HepG2 (cell line): ENCODE measurements at places on chromosomes 4 and X.
A peak's percentile ranks its signal among the peaks of the same experiment; 100 is the strongest.

DNA sequence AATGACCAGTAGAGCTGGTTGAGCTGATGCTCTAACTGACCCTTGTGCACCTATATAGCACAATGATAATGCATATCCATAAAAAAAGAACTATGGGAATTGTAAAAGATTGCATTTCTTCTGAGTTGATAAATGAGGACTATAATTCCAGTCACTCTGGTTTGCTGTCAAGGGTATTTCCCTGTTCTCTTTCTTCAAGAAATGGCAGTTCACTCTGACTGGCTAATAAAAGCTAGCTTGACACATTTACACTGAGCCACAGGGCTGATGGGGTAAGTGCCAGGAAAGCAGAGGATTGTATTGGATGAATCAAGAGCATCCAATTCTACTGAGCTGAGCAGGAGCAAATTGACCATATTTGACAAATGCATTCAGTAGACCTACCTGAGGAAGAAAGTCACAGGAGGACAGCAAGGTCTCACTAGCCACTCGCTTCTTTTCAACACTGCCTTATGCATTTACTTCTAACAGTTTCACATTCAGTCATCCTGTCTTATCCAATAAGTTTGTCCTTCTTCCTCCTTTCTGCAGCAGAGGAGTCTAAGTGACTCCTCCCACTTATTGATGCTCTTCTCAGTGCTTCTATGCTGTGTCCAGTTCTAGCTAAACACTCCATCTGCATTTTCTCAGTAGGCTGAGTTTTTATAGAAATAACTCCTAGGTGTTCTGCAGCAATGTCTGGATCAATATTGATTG, 43.0 kb downstream of the RBMX2 start:
- no peak for DNase-seq

GRCh38 chr4:146105464-146105863, 70.1 kb upstream of the LSM6 start:
- no peak for DNase-seq

DNA sequence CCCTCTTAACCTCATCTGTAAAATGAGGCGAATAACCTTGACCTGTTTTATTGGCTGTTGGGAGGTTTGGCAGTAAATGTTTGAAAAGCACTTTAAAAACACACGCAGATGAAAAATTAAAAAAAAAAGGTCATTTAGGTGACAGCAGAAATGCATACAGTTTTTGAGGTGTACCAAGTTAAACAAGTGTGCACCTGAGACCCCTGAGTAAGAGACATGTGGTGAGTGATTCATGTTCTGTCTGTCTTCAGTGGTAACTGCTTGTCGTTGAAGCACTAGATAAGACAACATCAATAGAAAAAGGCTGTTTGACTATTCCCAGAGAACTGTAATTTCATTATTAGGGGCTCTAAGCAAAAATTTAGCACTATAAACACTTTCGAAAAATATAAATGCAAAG, 608.4 kb upstream of the PITX2 start:
- DNase-seq = no peak

DNA sequence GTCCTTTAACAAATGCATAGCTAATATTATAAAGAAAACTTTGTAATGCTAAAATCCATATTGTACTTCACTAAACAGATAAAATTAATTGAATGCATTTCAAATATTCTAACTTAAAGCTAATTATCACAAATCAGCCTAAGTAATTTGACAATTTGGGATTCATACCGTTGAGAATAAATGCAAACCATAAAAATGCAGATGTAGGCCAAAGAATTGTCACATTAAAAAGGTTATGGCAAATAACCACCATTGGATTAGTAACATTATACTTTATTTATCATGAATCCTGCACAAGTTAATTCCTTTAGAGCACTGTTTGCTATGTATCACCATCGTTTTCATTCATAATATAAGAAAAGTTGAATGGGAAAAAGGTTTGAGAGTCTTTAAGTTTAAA, 301.0 kb downstream of the LDB2 start:
- DNase-seq = no peak

- no peak for DNase-seq
These were observed 331.4 kb downstream of the RAPGEF2 start for GRCh38 chr4:159434114-159434870.

DNA sequence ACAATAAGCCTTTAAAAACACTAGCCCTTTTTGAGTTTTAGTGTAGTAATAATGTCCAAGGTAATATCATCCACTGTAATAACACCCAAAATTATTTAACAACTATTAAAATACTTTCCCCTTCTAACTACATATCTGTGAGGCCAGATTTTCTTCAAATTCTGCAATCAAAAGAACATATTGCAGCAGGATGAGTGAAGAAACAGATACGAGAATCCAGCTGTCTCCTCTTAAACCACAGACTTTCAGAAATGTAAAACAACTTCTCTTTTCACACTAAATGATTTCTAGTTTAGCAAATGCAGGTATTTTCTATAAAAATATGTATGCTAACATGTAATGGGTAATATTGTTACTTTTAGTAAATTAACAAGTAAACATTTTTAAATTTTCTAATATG, 148.9 kb downstream of the PRDM5 start:
- DNase-seq = no peak

- no peak for DNase-seq
These were observed 104.0 kb downstream of the TMA16 start for GRCh38 chr4:163598489-163598888.

DNA sequence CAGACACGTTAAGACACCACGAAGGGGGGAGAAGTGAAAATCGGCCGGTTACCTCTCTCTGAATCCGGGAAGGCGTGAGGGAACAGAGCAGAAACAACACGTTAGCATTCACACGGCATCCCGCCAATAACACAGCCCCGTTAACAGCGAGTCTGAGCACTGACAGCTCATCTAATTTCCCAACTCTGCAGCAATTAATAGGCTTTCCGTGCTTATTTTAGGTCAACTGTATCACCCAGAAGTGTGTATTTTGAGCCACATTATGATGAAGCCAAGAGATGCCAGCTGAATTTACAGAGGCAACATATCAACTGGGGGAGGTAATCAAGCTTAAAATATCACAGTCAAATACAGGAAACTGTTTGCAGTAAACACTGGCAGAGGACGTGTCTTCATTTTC, 92.6 kb downstream of the NSUN7 start:
- no peak for DNase-seq

DNA sequence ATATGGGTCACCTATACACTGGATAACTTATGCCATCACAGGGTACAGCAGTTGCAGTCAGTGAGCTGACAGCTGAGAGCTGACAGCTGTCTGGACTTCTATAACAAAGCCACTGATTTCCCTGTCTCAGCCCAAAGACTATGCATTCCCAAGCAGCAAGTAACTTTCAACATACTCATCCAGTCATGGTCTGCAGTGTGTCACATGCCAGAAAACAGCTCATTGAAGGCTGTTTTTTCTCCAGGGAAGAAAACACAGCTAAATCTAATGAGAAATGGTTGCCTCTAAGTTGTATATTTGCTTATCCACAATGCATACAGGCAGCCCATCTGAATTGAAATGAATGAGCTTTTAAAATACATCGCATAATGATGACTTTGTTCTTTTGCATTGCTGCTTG, 6.3 kb downstream of the KIAA1210 start:
- DNase-seq = no peak

GRCh38 chrX:24264383-24264782, 49.5 kb downstream of the SUPT20HL2 start:
- DNase-seq = no peak

- DNase-seq = no peak
These were observed 77.4 kb upstream of the GPR50 start for GRCh38 chrX:151099001-151099400.

DNA sequence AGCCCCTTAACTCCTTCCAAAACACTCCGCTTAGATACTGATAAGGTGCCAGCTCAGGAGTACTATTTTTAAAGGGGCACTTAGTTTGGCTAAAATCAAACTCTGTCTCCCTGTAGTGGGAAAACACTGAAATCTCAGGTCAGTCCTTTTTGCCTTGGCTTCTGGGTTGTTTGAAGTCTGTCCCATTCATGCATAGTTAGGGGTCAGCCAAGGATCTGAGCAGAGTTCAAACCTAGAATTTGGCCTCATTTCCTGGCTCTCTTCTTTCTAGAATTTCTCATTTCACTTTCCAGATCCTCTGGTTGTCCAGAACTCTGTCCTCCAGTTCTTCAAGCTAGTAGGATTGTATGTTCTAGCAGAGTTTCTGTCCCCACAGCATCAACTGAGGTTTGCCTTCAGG, 31.5 kb downstream of the NAT8L start:
- DNase-seq = no peak

DNA sequence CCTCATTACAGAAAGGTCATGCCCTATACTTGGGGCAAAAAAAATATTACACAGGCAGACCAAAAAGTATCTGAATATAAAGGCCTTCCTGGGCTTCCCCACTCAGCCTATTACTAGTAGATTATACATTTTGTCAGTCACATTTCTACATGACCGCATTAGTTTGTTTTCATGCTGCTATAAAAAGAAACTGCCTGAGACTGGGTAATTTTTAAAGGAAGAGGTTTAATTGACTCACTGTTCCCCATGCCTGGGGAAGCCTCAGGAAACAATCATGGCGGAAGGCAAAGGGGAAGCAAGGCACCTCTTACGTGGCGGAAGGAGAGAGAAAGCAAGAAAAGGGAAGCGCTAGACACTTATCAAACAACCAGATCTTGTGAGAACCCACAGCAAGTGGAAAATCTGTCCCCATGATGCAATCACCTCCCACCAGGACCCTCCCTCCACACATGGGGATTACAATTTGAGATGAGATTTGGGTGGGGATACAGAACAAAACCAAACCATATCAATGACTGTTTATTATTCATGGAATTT, 1312.0 kb downstream of the PCDH7 start:
- no peak for DNase-seq

GRCh38 chr4:5954056-5954760, 61.3 kb upstream of the CRMP1 start:
- no peak for DNase-seq

GRCh38 chr4:82708982-82709381, 89.6 kb downstream of the SCD5 start:
- no peak for DNase-seq

DNA sequence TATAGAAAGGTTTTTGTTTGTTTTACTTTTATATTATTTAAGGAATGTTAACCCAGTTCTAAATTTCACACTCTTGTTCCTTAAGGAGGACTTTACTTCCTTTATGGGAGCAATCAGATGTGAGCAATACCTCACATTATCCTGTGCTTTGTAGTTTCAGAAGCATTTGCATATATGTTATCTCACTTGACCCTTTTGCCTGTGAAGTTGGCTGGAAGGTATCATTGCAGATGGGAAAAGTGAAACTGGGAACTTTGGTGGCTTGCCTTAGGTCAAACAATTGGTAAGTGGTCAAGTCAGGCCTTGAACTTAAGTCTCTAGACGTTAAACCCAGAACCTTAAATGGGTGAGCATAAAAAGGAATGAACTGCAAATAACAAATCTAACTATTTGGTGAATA, 90.6 kb downstream of the AREG start:
- DNase-seq = no peak

- no peak for DNase-seq
These were observed 57.2 kb downstream of the IRF2 start for GRCh38 chr4:184416913-184417734.

GRCh38 chr4:22910200-22910599, 217.5 kb downstream of the GBA3 start:
- DNase-seq = no peak

- peak; percentile 24 for DNase-seq
These were observed 32.2 kb downstream of the TFDP3 start for GRCh38 chrX:133185938-133186337.
